ENCODE measurements at places on chromosomes 16 and 17.

- DNase-seq: no peak
Measured at GRCh38 chr16:3431779-3432219, 11.5 kb downstream of the ZNF597 start.

- no peak for DNase-seq
Measured at GRCh38 chr17:40558890-40559563, 6.2 kb downstream of the CCR7 start.

- DNase-seq: no peak
Measured at GRCh38 chr16:4859190-4859899, 12.1 kb downstream of the UBN1 start.

- DNase-seq: no peak
Measured at GRCh38 chr17:3792481-3792880, 8.5 kb downstream of the ITGAE start.

DNA sequence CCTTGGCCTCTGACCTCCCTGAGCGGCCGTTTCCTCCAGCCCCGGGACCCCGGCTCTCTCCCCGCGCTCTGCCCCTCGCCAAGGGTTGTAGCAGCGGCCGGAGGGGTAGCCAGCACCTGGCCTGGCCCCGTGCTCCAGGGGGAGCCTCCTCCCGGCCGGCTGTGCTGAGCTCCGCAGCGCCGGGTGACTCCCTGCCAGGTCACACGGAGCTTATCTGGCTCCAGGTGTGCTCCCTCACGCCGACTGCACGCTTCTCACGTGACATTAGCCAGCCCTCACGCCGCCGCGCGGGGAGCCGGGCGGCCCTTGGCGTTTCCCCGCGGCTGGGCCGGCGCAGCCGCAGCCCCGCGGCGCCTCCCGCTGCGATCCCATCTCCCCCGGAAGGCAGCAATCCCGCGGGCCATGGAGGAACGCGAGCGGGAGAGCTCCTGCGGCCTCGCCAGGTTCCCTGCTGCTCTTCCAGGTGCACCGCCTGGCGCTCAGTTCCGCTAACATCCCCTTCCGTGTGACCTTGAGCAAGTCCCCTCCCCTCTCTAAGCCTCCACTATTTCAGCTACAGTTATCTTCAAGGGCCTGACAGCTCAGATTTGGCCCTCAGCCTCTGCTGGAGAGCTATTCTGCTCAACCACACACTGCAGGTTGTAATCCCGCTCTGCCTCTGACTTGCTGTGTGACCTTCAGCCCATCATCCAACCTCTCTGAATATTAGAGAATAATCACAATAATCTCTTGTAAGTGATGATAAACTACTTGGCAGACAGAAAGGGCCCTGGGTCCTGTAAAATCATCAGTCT is 3.4 kb downstream of the MYO18A start:
- DNase-seq: peak; percentile 57

DNA sequence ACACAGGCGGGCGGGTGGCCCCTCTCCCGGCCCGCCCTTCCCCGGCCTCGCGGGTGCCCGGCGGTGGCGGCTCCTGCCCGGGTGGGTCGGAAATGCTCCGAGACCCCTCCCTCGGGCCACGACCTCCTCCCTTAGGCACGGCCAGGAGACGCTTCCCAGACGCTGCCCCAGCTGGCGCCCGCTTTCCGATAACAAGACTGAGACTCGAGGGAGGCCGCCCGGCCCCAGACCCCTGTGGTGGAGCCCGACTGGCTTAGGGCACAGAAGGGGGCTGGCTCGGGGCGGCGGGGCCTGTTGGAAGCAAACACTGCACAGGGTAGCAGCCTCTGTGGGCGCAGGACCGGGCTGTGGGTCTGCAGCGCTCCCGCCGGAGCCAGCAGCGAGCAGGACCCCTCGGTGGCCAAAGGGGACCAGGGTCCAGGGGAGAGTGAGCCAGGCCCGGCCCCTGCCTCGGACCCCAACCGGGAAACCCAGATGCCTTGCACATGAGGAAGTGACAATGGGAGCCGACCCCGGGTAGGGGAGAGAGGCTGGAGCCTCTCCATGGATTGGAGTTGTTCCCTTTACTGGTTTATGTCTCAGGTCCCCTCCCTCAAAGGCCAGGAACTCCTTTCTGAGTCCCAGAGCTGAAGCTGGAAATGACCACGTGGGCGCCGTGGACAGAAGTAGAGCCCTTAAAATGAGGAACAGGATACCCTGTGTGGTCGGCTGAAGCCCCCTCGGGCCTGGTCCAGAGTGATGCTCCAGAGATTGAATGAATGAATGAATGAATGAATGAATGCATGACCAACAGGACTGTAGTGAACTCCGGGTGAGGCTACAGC is 19.8 kb upstream of the ADCY7 start:
- DNase-seq: no peak

DNA sequence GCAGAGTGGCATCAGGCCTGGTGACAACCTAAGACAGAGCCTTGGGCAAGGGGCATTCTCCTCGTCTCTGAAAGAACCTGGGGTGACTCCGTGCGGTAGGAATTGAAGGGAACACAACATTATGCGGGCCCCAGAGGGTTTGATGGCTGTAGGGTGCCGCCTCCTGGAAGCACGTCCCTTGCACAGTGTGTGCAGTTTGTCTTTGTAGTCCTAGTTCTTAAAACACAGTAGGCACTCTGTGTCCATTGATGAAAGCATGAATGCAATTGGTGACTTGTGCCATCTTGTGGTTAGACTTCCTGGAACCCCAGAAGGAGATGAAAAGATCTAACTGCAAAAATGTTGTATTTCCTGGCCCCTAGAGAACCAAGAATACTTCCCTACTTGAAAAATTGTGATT is 279.8 kb downstream of the UTP18 start:
- no peak for DNase-seq

GRCh38 chr17:18992454-18993130 is 12.0 kb downstream of the FAM83G start:
- no peak for DNase-seq

DNA sequence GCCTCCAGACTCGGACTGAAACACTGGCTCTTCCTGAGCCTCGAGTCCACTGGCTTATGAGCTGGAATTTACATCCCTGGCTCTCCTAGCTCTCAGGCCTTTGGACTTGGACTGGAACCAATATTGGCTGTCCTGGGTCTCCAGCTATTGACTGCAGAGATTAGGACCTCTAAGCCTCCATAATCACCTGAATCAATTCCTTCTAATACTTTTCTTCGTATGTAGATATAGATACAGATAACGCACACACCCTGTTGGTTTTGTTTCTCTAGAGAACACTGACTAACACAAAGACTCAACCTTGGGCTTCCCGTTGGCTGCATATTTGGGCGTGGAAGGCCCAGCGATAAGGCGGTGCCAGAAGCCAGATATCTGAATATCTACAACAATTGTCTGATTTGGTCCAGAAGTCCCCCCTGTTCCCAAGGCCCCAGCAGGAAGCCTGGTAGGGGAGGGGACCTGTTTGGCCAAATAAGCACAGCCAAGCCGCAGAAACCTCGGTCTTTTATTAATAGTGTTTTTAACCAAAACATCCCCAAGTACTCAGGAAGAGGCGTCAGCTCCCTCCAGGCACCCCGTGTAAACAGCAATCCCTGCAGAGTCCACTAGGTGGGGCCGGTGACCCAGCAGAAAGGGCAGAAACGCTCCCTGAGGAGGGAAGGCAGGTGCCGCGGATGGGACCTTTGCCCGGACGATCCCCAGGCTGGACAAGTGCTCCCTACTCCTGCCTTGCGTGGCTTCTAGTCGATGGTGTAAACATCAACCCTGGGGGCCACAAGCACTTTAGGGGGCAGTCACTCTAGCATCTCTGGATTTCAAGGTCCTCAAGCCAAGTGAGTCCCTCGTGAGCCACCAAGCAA is 57.0 kb downstream of the ABR start:
- peak; percentile 45 for DNase-seq

- DNase-seq: no peak
Measured at GRCh38 chr16:7285520-7285919, 47.1 kb upstream of the RBFOX1 start.

- DNase-seq: no peak
Measured at GRCh38 chr17:27519550-27519949, 63.3 kb downstream of the KSR1 start.

DNA sequence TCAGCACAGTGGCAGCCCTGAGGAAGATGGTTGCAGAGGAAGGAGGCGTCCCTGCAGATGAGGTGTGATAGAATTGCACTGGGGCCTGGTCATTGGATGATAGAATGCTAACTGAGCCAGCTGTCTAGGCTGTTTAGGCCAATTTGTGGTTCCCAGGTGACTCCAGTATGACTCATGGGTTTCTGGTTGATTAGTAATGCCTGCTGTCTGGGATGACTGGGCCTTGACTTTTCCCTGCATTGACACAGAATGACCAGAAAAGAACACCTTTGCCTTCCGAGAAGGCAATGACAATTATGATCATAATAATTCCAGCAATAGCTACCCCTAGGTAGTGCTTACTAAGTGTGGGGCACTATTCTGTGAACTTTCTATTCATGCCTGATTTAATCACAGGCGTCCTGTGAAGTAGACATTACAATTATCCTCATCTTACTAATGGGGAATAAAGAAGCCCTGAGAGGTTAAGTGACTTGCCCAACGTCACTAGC is 31.5 kb downstream of the USP43 start:
- no peak for DNase-seq

DNA sequence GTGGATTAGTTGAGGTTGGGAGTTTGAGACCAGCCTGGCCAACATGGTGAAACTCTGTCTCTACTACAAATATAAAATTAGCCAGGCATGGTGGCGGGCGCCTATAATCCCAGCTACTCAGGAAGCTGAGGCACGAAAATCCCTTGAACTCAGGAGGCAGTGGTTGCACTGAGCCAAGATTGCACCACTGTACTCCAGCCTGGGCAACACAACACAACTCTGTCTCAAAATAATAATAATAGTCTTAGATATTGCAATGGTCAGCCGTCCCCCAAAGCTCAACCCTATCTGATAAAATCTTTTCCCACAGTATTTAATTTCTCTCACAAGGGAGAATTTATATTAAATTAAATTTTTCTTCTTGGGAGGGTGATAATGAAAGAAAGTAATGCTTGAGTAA is 169.6 kb downstream of the XYLT1 start:
- no peak for DNase-seq

DNA sequence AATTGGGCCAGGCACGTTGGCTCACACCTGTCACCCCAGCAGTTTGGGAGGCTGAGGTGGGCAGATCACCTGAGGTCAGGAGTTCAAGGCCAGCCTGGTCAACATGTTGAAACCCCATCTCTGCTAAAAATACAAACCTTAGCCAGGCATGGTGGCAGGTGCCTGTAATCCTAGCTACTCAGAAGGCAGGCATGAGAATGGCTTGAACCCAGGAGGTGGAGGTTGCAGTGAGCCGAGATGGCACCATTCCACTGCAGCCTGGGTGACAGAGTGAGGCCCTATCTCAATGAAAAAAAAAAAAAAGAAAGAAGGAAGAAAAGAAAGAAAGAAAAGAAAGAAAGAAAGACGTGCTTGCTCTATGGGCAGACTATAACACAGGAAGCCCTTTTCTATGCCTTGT is 84.4 kb downstream of the FOXL1 start:
- DNase-seq: no peak

DNA sequence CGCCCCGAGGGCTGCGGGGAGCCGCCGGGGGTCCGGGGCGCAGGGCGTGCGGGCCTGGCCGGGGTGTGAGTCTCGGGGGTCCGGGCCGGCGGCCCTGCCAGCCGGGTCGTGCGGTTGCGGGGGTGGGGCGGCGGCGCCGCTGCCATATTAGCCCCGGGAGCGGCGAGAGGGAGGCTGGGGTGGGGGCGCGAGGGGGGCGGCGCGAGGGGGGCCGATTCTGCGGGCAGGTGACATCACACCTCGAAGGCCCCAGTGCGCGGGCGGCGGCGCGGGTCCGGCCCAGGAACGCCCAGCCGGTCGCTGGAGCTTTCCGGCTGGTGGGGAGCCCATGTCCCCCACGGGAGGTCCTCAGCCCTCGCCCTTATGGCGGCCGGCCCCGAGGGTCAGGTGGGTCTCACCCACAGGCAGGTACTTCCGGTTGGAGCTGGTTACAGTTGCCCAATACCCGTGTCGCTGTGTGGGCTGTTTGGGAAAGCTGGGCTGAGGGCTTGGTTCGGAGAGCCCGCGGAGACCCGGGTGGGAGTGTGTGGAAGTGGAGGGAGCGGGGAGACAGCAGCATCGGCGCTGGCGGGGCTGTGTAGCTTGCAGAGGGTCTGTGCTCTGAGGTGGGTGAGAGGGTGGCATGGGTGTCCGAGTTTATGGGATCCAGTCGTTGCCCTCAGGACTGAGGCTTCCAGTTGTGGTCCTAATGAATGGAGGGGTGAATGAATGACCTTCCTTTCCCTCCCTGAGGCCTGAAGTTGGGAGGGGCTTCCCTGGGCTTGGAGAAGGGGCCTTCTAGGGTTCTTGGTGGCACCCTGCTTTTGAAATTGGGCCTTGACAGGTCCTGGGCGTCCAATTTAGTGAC is 804 bp downstream of the ATP6V0C start:
- no peak for DNase-seq

DNA sequence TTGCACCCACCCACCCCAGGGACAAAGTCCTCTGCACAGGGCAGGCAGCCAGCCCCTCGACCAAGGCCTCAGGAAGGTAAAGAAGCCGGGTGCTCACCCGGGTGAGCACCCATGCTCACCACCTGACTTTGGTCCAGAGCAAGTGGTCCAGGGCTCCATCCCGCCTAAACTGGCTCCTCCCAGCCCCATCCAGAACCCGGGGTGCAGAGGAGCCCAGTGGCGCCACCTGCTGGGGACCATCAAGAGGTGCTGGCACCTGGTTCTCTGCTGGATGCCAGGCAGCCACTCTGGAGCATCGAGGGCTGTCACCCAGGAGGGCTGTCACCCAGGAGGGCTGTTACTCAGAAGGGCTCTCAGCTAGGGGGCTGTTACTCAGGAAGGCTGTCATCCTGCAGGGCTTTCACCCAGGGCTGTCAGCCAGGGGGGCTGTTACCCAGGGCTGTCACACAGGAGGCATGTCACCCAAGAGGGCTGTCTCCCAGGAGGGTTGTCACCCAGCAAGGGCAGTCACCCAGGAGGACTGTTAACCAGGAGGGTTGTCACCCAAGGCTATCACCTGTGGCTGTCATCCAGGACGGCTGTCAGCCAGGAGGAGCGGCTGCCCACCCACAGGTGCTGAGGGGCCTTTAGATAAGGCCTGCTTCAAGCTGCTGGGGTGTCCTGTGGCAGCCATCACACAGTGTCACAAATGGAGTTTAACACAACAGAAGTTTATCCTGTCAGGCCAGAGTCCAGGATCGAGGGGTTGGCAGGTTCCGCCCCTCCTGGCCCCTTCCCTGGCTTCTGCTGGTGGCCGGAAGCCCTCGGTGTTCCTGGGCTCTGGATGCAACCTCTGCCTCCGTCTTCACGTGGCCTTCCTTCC is 98.5 kb downstream of the TNFRSF13B start:
- peak; percentile 16 for DNase-seq

DNA sequence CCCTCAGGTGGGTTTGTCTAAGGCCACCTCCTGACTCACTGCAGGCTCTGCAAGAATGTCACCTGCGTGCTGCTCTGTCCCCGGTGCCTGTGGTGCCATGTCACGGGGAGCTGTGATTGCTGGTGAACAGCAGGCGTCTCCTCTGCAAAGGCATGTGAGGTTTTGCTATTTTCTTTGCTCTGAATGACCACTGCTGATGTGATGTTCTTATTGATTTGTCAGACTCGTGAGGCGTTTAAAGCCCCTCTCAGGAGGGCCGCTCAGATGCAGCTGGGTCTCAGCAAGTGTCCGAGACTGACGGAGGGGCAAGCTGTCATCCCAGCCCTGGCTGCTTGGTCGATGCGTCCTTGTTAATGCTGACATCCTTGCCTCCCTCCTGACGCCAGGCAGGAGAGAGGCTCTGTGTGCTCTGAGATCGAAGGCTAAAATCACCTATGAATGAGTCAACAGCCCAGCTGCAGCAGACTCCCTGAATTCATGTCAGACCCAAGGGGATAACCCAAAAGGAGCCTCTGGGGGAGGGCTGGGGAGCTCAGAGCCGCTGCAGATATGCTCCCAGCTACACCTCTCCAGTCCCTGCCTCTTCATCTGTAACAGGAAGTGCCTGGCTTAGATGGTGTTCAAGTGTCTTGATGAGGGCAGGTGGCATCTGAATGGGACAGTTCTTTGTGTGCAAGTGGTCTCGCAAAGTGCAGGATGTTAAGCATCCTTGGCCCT is 11.8 kb upstream of the PEMT start:
- DNase-seq: peak; percentile 51

Measured in NCI-H1105 treated with DMSO at 0.1 percent for 48 hours (cell line).